ENCODE measurements at places on chromosomes 13 and 19.

GRCh38 chr13:23268441-23268840 lies 87.7 kb downstream of the SGCG start:
- ATAC-seq = peak; percentile 99

GRCh38 chr13:24097064-24097463 lies 63.5 kb upstream of the SPATA13 start:
- peak; percentile 93 for ATAC-seq

DNA sequence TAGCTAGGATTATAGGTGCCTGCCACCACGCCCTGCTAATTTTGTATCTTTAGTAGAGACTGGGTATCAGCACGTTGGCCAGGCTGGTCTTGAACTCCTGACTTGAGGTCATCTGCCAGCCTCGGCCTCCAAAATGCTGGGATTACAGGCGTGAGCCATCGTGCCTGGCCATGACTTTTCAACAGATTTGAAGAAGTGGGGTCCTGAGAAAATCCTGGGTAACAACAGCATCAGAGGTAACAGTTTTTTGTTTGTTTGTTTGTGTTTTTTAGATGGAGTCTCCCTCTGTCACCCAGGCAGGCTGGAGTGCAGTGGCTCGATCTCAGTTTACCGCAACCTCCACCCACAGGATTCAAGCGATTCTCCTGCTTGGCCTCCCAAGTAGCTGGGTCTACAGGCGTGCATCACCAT lies 3.7 kb downstream of the JUNB start:
- no peak for ATAC-seq

DNA sequence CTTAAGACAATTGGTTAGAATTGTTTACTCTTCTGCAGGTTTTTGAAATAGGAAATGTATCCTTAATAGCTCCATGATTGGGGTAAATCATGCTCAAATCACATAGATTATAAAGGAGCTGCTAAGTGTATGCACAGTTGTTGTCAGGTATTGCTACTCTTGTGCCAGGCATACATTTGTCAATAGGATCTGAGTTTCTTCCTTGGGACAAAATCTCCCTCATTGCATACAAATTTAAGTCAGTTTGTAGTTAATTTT lies 109.3 kb upstream of the MLNR start:
- no peak for ATAC-seq

DNA sequence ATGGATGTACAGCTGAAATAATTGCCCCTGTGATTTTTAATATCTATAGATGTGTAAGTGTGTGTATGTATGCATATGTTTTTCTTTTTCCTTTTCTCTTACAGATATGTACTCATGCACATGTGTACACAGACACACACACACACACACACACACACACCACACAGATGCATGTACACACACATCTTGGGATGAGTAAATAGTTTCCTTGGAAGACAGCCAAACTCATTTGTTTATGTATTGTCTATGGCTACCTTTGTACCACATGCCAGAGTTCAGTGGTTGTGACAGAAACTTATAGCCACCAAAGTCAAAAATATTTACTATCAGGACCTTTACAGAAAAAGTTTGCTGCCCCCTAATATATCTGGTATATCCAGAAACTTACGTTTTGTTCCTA lies 192.6 kb downstream of the MAB21L1 start:
- no peak for ATAC-seq

- peak; percentile 94 for ATAC-seq
These were observed 44.1 kb upstream of the RANBP3 start for GRCh38 chr19:6021878-6022569.

GRCh38 chr13:22700246-22700887 lies 480.4 kb upstream of the SGCG start:
- no peak for ATAC-seq

- ATAC-seq = no peak
These were observed 84.6 kb downstream of the NALCN start for GRCh38 chr13:101331731-101332130.

GRCh38 chr13:50810998-50811397 lies 32.5 kb downstream of the DLEU7 start:
- ATAC-seq = no peak

GRCh38 chr19:17020823-17021222 lies 5.8 kb downstream of the CPAMD8 start:
- peak; percentile 74 for ATAC-seq

DNA sequence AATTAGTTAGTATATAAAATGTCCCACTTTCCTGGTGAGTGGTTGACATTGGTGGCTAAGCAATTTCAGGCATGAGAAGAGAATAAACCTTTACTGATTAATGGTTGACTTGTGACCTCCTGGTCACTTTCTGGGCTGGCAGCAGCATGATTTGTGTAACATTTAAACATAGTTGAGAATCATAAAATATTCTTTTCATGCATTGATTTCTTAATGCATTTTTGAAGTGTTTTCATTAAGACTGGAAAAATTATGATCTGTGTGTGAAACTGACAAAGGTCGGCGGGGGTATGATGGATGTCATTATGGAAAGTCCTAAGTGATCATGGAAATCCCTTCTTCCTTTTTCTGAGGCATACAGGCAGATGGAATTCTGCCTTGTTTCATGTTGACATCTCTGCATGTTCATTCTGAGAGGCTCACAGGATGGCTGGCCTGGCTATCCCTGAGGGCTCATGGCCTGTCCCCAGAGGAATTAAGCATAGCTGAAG lies 98.7 kb upstream of the RNF113B start:
- no peak for ATAC-seq

DNA sequence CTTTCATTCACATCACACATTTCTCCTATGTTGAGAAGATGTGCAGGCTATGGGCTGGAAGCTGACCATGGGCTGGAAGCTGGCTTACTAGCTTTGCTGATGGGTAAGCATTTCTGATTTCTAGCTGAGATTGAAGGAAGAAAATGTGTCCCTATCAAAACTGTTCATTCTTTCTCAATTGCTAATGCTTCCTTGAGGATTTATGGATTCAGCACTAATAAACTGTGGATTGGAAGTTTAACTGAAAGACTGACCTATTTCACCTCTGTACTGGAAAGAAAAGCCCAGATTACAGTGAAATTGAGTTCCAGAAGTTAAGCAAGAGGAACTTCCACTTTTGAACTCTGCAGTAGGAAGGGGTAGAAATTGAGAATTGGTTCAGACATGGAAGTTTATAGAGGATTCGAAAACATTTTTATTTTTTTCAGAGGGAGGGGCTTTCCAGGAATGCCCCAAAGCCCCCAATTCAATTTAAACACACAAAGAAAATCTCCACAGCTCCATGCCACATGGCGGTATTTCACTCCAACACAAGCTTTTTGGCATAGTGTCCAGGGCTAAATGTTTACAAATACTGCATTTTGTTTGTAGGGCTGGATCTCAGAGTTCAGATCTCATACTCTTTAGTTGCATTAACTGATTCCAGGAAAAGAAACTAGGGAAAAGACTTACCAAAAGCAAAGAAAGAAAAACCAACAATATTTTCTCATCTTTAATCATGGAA lies 61.2 kb upstream of the ARGLU1 start:
- ATAC-seq = no peak

DNA sequence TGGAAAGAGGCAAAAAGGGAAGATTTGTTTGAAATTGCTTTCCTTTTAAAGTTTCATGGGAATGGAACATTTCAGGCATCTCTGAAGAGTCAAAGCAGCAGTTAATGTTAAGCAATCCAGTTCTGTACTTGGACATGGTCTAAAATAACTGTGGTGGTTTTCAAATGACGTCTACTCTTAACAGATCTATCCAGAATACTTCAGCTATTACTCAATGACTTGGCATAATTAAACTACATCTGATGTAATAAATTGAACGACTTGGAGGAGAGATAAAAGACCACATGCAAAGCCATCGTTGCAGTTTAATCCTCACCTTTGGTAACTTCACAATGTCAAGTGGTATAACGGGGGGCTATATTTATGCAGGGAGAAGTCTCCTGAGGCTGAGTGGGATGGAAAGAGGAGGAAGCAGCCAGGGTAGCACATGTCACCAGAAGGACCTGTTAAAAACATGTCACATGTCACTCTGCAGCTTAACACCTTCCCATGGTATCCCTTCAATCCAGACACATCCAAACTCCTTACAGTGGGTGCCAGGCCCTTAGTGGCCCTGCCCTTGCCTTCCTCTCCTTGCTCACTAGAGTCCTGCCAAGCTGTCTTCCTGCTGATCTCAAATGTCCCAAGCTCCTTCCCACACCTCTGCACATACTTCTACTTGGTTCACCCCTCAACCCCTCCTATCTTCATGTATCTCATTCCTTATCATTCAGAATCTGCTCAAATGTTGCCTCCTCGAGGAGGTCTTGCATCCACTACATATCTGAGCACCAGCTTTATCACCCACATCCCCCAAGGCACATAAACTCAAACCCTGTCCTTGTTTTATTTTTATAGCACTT lies 327.8 kb downstream of the SUCLA2 start:
- no peak for ATAC-seq

DNA sequence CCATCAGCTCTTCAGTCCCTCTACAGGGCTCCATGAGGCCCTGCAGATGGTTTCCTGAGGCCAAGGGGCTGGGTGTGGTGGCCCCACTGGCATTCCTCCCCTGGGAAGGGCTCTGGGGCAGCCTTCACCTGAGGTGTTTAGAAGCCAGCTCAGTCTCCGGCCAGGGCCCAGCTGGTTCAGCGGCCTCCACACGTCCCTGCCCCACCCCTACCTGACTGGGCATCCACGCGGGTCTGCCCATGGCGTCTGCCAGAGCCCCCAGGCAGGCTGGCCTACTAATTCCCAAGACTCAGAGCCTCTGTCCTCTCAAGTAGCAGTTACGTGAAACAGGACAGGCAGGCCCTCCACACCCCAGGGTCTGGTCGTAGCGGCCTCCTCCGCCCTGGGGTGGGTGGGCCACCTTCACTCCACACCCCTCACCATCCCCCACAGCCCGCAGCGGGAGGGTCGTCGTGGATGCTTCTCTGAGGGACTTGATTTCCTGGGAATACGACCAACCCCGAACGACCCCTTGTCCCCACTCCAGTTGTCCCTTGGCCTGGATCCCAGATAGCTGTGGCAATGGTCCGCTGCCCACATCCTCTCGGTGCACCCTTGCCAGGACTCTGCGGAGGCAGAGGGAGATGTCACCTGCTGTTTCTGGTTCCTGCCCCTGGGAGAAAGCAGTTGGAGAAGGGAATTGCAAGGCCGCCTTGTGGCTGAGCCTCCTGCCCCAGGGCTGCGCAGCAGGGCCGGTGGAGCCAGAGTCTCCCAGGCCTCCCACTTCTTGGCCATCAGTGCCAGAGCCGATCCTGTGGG lies 24.3 kb downstream of the CAPN12 start:
- ATAC-seq = no peak

- ATAC-seq = no peak
These were observed 158.7 kb downstream of the VWA8 start for GRCh38 chr13:41802043-41802683.

GRCh38 chr19:29491995-29492577 lies 33.7 kb upstream of the VSTM2B start:
- no peak for ATAC-seq

DNA sequence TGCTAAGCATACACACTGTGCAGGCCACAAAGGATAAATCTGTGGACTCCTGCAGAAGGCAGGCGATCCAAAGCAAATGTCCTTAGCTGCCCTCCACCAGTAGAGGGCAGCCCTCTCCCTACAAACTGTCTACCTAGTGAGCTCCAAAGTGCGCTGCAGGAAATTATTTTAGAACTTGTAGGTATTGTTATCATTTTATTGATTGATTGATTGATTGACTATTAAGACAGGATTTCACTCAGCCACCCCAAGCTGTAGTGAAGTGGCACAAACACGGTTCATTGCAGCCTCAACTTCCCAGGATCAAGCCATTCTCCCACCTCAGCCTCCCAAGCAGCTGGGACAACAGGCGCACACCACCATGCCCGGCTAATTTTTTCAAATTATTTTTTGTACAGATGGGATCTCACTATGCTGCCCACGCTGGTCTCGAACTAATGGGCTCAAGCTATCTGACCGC lies 37.3 kb downstream of the RNF6 start:
- ATAC-seq = peak; percentile 33

GRCh38 chr13:39034085-39034484 lies 3.8 kb downstream of the PROSER1 start:
- no peak for ATAC-seq

DNA sequence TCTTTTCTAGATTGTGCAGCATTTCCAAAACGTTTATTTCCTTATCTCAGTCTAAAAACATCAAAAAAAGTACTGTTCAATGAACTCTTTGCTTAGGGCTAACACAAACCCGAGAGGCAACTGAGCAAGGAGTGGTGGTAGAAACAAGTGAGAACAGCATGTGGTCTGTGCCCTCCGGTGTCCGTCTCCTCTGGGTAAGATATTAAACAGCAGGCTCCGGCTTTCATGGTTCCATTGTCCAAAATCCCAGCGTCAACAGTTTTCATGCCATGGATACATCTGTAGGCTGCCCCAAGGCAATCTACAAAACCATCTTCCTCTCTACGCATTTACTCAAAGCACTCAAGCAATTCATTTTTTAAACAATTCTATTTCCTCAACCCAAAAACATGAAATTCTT lies 22.8 kb downstream of the DCLK1 start:
- no peak for ATAC-seq

GRCh38 chr13:106617561-106617960 lies 49.6 kb upstream of the ARGLU1 start:
- ATAC-seq = peak; percentile 29

DNA sequence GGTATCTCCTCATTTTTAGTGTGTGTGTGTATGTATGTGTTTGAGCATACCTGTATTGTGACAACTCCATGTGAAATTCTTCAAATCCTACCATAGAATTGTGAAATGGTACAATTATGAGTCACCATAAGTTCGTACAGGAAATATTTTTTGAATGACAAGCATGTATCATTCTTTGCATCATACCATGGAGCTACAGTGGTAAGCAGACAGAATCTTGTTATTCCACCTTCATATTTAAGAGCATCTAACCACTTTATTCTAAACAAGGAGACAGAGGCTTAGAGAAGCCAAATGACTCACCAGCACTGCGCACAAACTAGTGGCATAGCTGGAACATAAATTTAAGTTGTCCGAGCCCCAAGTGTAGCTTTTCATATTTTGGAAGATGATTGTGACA lies 4.5 kb upstream of the EPSTI1 start:
- peak; percentile 51 for ATAC-seq

DNA sequence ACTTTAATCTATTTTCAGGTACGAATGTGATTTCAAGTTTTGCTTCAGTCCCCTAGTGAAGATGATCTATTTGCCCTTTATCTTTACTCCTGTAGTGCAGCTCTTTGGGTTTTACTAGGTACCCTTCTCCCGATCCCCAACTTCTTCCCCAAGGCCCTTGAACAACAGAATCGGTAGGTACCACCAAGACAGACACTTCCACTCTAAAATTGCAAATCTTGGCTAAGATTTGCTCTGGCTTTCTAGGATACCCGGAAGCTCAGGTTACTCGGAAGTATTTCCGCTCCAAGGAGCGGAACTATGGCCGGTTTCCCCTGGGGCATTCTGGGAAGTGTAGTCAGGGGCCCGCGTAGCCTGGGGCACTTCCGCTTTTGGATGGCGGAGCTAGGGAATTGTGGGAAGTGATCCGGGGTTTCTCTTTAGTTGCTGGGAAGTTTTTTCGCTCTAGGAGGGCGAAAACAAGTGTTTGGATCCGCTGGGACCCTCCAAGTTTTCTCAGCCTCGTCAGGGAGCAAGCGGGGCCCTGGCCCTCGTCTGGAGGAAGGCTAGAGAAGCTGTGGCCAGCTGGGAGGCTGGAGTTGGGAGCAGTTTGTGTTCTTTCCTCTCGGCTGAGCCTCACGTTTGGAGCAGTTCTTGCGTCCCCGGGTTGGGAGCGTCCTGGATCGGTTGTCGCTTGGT lies 5.1 kb upstream of the ZNF227 start:
- ATAC-seq = peak; percentile 96

Data from activated T-helper 17 cell treated with anti-CD3 and anti-CD28 coated beads, Interleukin-2, amount 50 U/mL, for 72 hours (primary cell).